Fibroblast of gingiva (primary cell): ENCODE measurements at places on chromosomes 5 and 9.
A peak's percentile ranks its signal among the peaks of the same experiment; 100 is the strongest.

DNA sequence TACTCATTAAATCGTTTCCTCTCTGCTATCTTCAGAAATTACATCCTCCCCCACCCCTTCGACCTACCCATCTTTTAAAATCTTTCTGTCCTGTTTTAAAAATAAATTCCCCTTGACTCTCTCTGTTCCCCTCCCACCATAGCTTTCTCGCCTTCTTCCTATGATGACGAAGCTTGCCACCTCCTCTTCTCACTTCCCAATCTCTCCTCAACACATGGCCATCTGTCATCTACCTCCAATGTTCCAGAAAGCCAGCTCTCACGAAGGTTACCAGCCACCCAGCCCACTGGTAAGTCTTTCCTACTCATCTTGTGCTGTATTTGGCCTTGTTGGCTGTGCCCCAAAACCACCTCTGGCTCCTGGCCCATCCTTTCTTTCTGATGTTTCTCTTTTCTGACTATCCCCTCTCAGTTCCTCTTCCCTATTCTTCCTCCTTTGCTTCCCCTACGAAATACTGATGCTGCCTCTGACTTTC, 346.3 kb downstream of the ENC1 start:
- DNase-seq: no peak

DNA sequence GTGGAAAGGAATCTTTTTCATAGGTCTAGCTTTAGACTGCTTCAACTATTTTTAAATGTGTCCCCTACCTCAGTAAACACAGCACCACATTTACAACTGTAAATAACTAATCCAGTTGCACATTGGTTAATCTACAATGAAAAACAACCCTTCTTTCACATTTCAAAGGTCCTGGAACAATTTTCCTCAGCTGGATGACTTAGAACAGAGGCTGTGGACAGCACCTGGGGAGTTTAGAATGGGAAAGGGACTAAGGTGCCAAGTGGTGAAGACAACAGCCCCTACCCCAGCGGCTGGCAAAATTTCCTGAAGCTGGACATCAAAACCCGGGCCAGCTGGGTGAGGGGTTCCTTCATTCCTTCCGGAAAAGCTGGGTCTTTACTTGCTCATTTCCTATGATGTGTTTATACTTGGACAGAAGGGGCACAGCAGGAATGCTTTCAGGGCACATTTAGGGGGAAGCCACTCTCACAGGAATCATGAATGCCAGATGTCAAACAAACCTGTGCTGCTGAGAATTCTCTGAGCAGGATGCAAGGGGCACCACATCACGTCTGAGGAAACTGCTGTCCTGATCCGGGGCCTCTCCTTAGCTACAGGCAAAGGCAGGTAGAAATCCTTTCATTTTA, 158.3 kb downstream of the NR2F1-AS1 start:
- no peak for DNase-seq

- DNase-seq: no peak
Measured at GRCh38 chr9:70746316-70746715, 331.9 kb upstream of the KLF9 start.

GRCh38 chr9:136198605-136199083, 6.3 kb downstream of the LHX3 start:
- DNase-seq: no peak

- DNase-seq: no peak
Measured at GRCh38 chr5:15577831-15578230, 77.9 kb downstream of the FBXL7 start.

DNA sequence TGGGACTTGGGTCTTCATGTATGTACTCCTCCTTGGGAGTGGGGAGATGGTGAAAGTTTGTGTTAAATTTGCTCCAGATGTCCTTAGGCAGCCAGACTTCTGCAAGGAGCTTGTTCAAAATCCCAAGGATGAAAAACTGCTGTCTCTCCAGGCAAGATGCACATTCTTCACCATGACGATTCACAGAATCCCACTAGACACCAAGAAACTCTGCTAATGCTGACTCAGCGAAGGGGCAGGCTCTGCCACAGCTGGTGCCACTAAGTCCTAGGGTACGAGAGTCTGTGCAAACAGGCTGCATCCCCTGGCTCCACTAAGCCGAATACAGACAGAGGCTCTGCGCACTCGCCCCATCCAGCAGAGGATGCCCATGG, 71.1 kb downstream of the OLFM1 start:
- no peak for DNase-seq

DNA sequence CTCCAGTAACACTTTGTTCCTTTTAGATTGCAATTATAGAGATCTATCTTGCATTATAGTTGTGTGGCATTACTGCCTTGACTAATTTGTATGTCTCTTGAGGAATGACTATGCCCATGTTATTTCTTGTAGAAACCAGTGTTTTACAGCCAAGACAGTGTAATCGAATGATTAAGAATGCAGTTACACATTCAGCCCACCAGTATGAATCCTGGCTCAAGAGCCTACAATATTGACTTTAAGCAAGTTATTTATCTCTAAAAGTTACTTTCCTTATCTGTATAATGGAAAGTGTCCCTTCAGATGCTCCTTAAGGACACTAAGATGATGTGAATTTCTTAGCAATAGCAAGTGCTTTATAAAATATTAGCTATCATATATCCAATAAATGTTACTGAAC, 9.7 kb upstream of the SNX24 start:
- no peak for DNase-seq

DNA sequence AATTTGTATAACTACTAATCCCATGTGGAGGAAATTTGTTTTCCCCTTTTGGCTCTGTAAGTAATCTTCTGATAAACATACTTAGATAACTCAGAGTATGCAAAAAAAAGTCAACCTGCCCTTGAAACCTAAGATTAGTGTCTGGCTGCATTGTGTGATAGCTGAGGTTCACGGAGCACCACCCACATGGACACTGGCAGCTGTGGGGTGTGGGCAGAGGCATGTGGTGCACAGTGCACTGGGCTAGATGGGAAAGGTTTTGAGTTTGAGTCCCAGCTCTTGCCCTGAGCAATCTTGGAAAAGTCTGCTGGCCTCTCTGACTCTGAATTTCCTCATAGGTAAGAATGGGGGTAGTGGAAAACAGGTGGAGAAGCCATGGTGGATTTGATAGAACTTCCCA, 75.1 kb downstream of the PLCXD3 start:
- DNase-seq: no peak

- peak; percentile 69 for DNase-seq
Measured at GRCh38 chr9:5582835-5583195, 46.1 kb upstream of the RIC1 start.

GRCh38 chr9:114392749-114393112, 4.9 kb upstream of the AKNA start:
- DNase-seq: no peak

- no peak for DNase-seq
Measured at GRCh38 chr9:72855321-72855720, 97.5 kb downstream of the ALDH1A1 start.

GRCh38 chr9:126611193-126611591, 2.5 kb upstream of the LMX1B start:
- no peak for DNase-seq

GRCh38 chr9:84357275-84357674, 16.7 kb upstream of the SLC28A3 start:
- DNase-seq: no peak

- no peak for DNase-seq
Measured at GRCh38 chr9:16252616-16253015, 617.9 kb downstream of the BNC2 start.

- DNase-seq: no peak
Measured at GRCh38 chr9:94581728-94582127, 11.9 kb downstream of the FBP2 start.

- DNase-seq: no peak
Measured at GRCh38 chr5:146620031-146620668, 104.2 kb upstream of the GPR151 start.

- DNase-seq: no peak
Measured at GRCh38 chr5:9343146-9343850, 202.6 kb downstream of the SEMA5A start.

DNA sequence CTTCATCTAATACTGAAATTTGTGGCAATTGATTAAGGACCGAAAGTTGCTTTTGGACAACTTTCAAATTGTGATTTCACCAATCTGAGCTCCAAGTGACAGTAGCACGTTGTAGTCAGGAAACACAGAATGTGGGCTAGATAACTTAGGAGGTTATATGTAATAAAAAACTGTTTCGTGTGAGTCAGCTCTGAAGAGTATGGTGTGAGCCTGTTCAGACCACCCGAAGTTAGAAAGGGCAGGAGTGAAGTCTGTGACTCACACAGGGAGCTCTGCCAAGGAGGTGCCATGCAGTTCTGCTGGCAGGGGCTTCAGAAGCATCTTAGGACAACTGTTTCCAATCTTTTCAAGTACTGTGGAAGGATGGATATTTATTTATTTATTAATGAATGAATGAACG, 16.4 kb upstream of the ZBTB34 start:
- peak; percentile 76 for DNase-seq

GRCh38 chr5:96440185-96440538, 7.1 kb upstream of the PCSK1 start:
- DNase-seq: no peak

DNA sequence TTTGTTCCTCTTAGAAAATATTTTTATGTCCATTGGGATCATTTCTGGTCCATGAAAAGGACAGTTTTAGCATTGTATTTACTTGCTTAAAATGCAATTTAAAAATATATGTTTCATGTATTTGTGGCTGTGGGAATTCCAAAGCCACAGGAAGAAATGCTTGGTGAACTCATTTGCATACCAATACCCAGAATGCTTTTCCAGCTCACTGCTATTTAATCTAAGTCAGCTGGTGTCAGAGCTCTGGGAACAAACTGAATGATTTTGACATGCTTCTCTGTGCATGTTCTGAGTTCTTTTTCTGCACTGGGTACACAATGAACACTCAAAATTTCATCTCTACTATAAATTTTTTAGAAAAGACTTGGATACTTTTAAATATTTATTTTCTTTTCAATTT, 482.8 kb upstream of the ARRDC3 start:
- DNase-seq: no peak

DNA sequence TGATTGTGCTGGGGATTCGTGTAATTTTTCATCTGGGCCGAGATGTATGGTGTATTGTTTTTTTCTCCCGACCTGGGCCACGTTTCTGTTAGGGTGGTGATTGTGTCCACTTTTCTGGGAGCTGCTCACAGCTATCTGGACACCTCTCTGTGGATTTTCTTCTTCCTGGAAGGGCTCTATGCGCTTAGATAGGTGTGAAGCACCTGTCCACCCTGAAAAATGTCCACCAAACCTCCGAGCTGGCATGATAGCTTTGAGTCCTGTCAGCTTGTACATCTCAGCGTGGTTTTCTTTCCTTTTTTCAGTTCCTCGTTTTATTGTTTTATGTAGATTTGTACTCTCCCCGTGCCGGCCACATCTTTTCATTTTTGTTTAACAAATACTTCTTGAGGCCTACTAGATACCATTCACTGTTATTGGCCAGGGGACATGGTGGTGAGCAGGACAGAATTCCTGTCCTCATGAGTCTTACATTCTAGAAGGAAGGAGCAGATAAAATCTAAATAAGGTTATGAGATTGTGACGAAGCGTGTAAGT, 1.1 kb downstream of the UGCG start:
- peak; percentile 9 for DNase-seq

DNA sequence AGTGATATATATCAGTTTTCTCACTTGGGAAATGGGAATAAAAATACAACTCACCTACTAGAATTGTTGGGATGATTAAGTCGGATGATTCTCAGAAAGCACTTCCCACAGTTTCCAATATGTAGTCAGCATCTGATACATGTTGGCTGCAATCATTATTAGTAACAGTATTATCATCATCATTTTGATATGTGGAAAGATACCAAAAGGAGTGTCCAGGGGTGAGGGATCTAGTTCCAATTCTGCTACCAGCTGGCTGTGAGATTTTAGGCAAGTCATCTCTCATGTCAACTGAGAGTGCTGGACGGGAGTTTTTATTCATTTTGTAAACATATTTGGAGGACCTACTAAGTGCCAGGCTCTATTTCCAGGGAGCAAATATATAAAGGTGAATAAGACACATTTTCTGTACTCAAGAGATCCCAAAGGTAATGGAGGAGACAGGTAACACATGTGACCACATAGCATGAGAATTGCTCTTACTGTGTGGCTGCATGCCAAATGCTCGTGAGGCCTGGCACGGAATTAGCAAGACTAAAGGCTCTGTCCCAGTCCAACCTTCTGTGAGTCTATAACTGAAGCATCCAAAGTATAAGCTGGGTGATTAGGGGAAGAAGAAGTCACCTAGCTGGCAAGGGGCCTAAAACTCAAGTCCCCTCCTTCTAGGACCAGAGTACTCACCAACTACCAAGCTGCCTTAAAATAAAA, 83.0 kb downstream of the GRIA1 start:
- no peak for DNase-seq

GRCh38 chr5:141223112-141223783, at the start of gene PCDHB14:
TSS of gene PCDHB14 (plus strand) at chr5:141223343. CDS start at chr5:141223506, 163 bp downstream.
- DNase-seq: no peak

DNA sequence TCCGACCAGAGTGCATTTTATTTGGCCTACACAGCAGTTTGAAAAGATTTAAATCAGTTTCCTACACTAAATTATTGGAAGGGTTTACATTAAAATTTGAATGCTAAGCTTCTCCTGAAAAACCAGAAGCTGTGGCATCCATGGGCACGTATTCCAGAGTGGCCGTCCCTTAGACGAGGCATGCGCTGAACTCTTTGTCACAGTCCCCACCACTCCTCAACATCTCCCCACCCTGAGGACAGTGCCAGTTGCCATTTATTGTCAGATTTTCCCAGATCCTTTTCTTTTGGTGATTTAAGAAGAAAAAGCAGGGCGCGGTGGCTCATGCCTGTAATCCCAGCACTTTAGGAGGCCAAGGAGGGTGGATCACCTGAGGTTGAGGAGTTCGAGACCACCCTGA, 39.9 kb upstream of the UNC5A start:
- DNase-seq: no peak

- DNase-seq: no peak
Measured at GRCh38 chr9:35691334-35691650, 1.6 kb upstream of the TPM2 start.

DNA sequence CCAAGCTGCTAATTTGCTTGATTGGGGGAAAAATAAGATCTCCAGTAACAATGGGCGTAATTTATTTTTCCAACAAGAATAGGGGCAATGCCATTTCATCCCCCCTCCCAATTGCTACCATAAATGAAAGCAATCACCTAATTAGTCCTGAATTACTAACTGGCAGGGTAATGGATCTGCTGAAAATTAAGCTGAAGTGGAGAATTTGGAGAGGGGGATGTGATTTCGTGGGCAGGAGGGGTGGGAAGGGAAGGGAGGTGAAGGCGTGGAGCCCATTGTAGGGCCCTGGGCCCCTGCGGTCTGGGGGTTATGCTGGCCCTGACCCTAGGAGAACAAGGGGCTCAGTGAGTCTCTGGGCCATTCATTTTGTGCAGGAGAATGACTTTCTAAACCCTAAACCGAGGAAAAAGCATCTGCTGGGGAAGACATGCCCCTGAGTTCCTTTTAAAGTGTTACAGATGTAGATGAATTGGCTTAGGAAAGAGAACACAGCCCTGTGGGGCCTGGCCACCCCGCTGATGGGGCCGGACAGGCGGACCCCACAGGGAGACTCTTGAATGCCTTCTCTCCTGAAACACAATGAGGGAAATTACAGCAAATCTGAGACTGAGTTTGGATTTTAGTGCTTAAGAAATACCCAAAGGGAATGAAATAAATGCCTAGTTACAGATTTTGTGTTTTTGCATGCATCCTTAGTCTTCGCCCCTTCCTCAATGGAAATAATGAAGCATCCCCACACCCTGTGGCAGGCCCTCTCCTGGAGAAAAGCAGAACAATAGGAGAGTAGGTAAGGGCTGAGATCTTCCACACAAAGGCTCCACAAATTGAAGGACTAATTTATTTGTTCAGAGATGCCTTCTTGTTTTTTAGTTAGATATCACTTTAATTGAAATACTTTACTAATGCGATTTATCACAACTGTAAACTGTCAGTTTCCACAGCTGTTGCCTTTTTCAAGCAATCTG, 143.2 kb downstream of the PSAT1 start:
- DNase-seq: no peak
